ENCODE measurements at places on chromosomes 13 and 19.

DNA sequence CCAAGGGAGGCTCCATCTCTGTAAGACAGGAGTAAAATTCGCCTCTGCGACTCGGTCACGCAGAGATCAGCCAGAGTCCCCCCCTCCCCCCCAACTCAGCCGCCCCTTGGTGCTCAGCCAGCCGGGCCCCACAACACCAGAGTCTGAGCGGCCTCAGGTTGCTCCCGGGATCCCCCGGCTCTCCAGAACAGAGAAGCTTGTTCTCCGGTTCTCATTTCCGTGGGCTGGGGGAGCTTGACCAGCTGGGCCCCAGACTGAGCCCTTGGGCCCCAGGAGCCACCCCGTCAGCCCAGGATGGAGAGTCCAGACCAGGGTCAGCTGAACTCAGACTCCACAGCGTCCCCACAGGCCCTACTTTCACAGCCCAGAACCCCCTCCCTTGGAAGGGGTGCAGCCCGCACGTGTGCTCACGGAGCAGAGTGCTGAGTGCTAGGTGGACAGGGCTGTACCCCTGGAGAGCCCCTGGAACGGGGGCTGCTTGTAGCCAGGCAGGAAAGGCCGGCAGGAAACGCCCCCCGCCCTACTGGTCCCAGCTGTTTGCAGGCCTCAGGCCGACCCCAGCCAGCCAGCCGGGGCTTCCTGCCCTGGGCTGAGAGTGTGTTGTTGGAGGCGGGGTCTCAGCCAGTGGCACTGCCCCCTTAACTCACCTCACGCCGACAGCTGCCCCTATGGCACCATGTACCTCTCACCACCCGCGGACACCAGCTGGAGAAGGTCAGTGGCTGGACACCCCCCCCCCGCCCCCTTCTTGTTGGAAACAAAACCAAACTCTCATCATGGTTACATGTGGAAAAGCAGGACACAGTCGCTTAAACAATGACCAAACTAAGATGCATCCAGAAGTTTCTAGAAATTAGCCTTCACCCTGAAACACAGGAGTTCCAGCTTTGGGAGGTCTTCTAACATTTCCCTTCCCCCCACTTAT lies 44.4 kb downstream of the COMP start:
- H3K36me3 ChIP-seq = no peaks in the 10 kb centered on the region
- 0 out of 2 replicates have a peak overlapping the region, but pooled peaks have one; percentile 45 for H3K27ac ChIP-seq
- H3K4me3 ChIP-seq = no peak overlapping the region
- peak; percentile 55 for DNase-seq
- H3K27me3 ChIP-seq = no peaks in the 10 kb centered on the region
- no peaks in the 10 kb centered on the region for H3K4me1 ChIP-seq

DNA sequence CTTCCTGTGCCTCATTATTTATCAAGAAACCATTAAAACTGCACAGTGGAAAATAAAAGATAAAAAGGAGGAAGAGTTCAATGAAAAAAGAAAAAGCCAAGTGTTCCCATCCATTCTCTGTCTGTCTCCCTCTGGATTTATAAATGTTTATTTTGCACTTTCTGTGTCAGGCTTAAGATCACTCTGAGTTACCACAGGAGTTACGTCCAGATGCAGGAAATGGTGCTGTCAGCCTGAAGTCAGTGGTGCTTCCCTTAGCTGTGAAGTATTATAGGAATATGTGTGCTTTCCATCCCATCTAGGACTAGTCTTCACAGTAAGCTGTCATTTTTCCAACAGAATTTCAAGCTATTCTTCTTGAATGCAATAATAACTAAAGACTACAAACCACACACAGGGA lies 420.2 kb downstream of the KCTD12 start:
- no peaks in the 10 kb centered on the region for H3K27me3 ChIP-seq
- no peak overlapping the region for H3K4me3 ChIP-seq
- H3K4me1 ChIP-seq = peaks cover 25% of the 10 kb centered on the region
- H3K36me3 ChIP-seq = no peaks in the 10 kb centered on the region

DNA sequence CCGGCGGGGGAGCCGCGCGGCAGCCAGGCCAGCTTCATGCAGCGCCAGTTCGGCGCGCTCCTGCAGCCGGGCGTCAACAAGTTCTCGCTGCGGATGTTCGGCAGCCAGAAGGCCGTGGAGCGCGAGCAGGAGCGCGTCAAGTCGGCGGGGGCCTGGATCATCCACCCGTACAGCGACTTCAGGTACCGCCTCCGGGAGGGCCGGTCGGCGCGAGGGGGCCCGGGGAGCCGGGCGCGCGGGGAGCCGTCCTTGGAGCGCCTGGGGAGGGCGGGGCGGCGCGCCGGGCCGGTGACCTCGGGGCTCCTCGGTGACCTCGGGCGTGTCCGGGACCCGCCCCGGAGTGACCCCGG lies 690 bp downstream of the HCN2 start:
- H3K36me3 ChIP-seq = no peaks in the 10 kb centered on the region
- peaks cover 31% of the 10 kb centered on the region for H3K27me3 ChIP-seq
- H3K27ac ChIP-seq = no peak overlapping the region
- peak overlapping the region; percentile 50 for H3K4me3 ChIP-seq
- H3K4me1 ChIP-seq = peaks cover 5% of the 10 kb centered on the region
- DNase-seq = no peak

DNA sequence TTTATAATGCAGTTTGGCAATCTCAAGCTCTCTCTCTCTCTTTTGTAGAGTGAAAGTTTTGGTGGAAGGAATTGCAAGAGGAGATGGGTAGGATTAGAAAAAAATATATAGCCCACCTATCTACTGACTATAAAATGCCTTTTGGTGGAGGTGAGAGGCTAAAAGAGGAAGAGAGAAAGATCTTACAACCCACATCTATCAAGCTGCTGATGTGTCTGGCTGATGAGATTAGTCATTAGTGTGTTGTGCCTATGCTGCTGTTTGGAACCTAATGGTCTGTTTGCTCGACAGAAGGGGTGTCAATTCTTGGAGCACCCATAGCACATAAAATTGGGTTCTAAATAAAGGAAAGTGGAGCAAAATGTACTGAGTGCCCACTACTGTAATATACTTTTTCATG lies 411.0 kb downstream of the HS6ST3 start:
- H3K36me3 ChIP-seq = no peaks in the 10 kb centered on the region
- no peak overlapping the region for H3K4me3 ChIP-seq
- H3K27me3 ChIP-seq = no peaks in the 10 kb centered on the region
- DNase-seq = no peak
- 0 out of 2 replicates have a peak, but pooled peaks cover 9% of the 10 kb centered on the region for H3K4me1 ChIP-seq

GRCh38 chr13:47826471-47826870 lies 174.6 kb downstream of the SUCLA2 start:
- H3K27me3 ChIP-seq = no peaks in the 10 kb centered on the region
- no peak overlapping the region for H3K27ac ChIP-seq
- no peak for DNase-seq
- H3K36me3 ChIP-seq = no peaks in the 10 kb centered on the region

GRCh38 chr19:13741893-13742292 lies 22.4 kb upstream of the MRI1 start:
- H3K27ac ChIP-seq = no peak overlapping the region
- H3K36me3 ChIP-seq = no peaks in the 10 kb centered on the region
- H3K4me1 ChIP-seq = peaks cover 14% of the 10 kb centered on the region
- no peak for DNase-seq
- H3K27me3 ChIP-seq = no peaks in the 10 kb centered on the region

GRCh38 chr19:46303322-46303690 lies 6.5 kb downstream of the HIF3A start:
- H3K36me3 ChIP-seq = peaks cover 16% of the 10 kb centered on the region
- peak overlapping the region; percentile 52 for H3K4me3 ChIP-seq
- H3K27ac ChIP-seq = peak overlapping the region; percentile 80
- no peaks in the 10 kb centered on the region for H3K27me3 ChIP-seq
- peak; percentile 31 for DNase-seq

DNA sequence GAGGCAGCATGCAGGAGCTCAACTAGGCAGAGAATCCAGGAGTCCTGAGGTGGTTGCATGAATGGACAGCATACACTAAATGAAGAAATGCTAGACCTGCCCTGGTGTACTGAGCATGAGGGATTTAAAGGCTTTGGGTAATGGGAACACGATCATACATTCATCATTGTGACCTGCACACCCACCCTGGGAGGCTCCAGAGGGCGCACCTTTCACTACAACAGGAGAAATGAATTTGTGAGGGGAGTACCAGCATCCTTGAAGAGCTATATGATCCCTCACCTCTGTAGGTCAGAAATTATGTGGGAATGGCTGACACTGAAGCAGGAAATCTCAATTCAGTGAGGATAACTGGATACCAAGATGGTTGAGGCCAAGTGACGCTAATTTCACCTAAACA lies 8.9 kb downstream of the KLK2 start:
- H3K36me3 ChIP-seq = no peaks in the 10 kb centered on the region
- peaks cover 7% of the 10 kb centered on the region for H3K4me1 ChIP-seq
- peaks cover 3% of the 10 kb centered on the region for H3K27me3 ChIP-seq
- no peak for DNase-seq

DNA sequence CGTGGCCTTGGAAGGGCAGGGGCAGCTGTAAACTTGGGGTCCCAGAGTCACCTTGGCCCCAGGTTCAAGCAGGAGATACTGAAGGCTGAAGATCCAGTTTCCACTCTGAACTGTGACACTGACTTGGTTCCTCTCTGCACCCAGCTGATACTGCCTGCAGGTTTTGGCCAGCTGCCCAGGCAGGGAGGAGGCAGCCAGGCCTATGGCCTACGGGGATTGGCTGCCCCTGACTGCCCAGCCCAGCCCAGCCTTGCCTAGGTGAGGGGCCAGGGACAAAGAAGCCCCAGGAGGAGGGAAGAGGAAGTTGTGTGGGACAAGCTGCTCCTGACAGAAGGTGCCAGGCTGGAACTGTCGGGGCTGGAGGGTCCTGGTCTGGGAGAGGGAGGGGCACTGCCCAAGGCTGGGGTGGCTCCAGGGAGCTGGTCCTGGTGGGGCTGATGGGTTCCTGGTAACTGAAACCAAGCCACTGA lies 51.7 kb upstream of the CYP4F8 start:
- no peak for DNase-seq
- H3K4me3 ChIP-seq = no peak overlapping the region
- H3K27me3 ChIP-seq = no peaks in the 10 kb centered on the region
- H3K4me1 ChIP-seq = no peaks in the 10 kb centered on the region

DNA sequence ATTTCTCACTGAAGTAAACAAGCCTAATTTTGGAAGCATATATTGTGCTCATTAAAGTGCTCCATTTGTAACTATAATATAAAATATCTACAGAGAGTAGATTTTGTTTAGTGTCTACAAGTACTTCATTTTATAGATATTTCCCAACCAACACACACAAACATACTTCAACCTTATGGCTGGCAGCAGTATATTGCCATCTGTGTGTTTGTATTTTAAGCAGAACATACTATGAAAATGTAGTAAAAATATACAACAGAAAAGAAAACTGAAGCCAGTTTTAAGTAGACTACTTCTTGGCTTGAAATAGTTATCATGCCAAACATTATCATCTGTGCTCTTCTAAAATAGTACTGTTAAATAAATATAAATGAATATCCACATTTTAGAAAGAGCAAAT lies 821.9 kb downstream of the DACH1 start:
- no peaks in the 10 kb centered on the region for H3K27me3 ChIP-seq
- DNase-seq = no peak
- no peak overlapping the region for H3K27ac ChIP-seq
- H3K36me3 ChIP-seq = no peaks in the 10 kb centered on the region
- no peak overlapping the region for H3K4me3 ChIP-seq
- H3K4me1 ChIP-seq = peaks cover 36% of the 10 kb centered on the region

GRCh38 chr19:49954933-49955332 lies 6.0 kb downstream of the SIGLEC11 start:
- no peak overlapping the region for H3K4me3 ChIP-seq
- no peak overlapping the region for H3K27ac ChIP-seq
- H3K4me1 ChIP-seq = peaks cover 39% of the 10 kb centered on the region
- no peaks in the 10 kb centered on the region for H3K27me3 ChIP-seq
- no peaks in the 10 kb centered on the region for H3K36me3 ChIP-seq

- H3K27ac ChIP-seq = no peak overlapping the region
- H3K4me3 ChIP-seq = no peak overlapping the region
- H3K27me3 ChIP-seq = no peaks in the 10 kb centered on the region
- DNase-seq = no peak
- 0 out of 2 replicates have a peak, but pooled peaks cover 9% of the 10 kb centered on the region for H3K4me1 ChIP-seq
Measured at GRCh38 chr13:68007576-68007975, 777.4 kb upstream of the PCDH9 start.

- peak; percentile 81 for DNase-seq
- H3K36me3 ChIP-seq = no peaks in the 10 kb centered on the region
- no peak overlapping the region for H3K27ac ChIP-seq
- H3K27me3 ChIP-seq = no peaks in the 10 kb centered on the region
- H3K4me3 ChIP-seq = no peak overlapping the region
Measured at GRCh38 chr13:29369060-29369743, 226.3 kb downstream of the SLC7A1 start.

DNA sequence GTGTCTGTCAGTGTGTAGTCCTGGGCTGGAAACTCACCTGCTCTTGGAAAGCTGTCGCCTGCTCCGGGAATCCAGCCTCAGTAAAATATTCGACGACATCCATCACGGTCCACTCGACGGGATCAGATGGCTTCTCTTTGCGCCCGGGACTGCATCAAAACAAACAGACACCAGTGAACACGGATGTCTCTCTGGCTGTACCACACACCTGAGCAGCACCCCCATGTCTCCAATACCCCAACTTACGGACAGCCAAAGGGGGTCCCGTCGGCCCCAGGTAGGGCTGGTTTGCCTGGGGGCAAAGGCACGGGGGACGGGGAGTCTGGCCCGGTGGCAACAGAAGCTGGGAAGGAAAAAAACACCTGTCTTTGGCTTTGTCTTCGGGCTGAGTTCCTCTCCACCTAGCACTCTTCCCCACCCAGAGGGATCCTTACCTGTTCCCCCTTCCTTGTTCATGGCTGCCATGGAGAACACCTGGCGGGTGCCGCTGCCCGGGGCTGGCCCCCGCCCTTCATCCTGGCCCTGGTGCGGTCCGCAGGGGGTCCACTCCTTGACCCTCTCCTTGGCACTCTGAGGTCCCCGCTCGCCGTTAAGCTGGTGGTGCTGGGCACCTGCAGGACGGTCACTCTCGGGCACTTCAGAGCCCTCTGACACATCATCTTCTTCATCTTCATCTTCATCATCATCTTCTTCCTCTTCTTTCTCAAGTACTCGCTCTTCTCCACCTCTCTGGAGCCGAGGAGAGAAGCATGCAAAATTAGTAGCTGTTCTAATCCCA lies 1.7 kb downstream of the SAMD1 start:
- H3K36me3 ChIP-seq = peaks cover 9% of the 10 kb centered on the region
- peak overlapping the region; percentile 56 for H3K4me3 ChIP-seq
- peaks cover 12% of the 10 kb centered on the region for H3K4me1 ChIP-seq
- DNase-seq = no peak
- no peak overlapping the region for H3K27ac ChIP-seq
- peaks cover 42% of the 10 kb centered on the region for H3K27me3 ChIP-seq

- H3K36me3 ChIP-seq = peaks cover 26% of the 10 kb centered on the region
- H3K4me1 ChIP-seq = peaks cover 14% of the 10 kb centered on the region
- peak overlapping the region; percentile 77 for H3K27ac ChIP-seq
- no peaks in the 10 kb centered on the region for H3K27me3 ChIP-seq
- peak; percentile 92 for DNase-seq
Measured at GRCh38 chr13:51451467-51452360, 1.1 kb downstream of the INTS6 start.

- no peak overlapping the region for H3K4me3 ChIP-seq
- no peak for DNase-seq
- peaks cover 5% of the 10 kb centered on the region for H3K4me1 ChIP-seq
- H3K27me3 ChIP-seq = no peaks in the 10 kb centered on the region
Measured at GRCh38 chr19:2087621-2088100, 8.5 kb downstream of the MOB3A start.

GRCh38 chr19:53906211-53907192 lies 2.6 kb upstream of the CACNG7 start:
- peaks cover 41% of the 10 kb centered on the region for H3K27me3 ChIP-seq
- H3K4me3 ChIP-seq = peak overlapping the region; percentile 77
- no peak overlapping the region for H3K27ac ChIP-seq
- DNase-seq = peak; percentile 81
- H3K36me3 ChIP-seq = no peaks in the 10 kb centered on the region
- peaks cover 12% of the 10 kb centered on the region for H3K4me1 ChIP-seq
